ENCODE measurements at places on chromosomes 5 and 9.
A peak's percentile ranks its signal among the peaks of the same experiment; 100 is the strongest.

GRCh38 chr5:13215806-13216205, 728.7 kb downstream of the DNAH5 start:
- no peaks in the 10 kb centered on the region for H3K4me1 ChIP-seq
- H3K27ac ChIP-seq, result no peak overlapping the region
- no peak overlapping the region for H3K4me3 ChIP-seq
- no peaks in the 10 kb centered on the region for H3K36me3 ChIP-seq
- no peak for DNase-seq

- peak; percentile 53 for DNase-seq
- H3K4me3 ChIP-seq, result no peak overlapping the region
- peaks cover 23% of the 10 kb centered on the region for H3K4me1 ChIP-seq
- no peaks in the 10 kb centered on the region for H3K27me3 ChIP-seq
- H3K27ac ChIP-seq, result peak overlapping the region; percentile 92
Observed at GRCh38 chr9:70484232-70485130, 70.0 kb upstream of the KLF9 start.

GRCh38 chr9:89813482-89813881, 208.7 kb downstream of the GADD45G start:
- no peak for DNase-seq
- H3K36me3 ChIP-seq, result no peaks in the 10 kb centered on the region
- no peak overlapping the region for H3K27ac ChIP-seq
- H3K27me3 ChIP-seq, result no peaks in the 10 kb centered on the region
- H3K4me3 ChIP-seq, result no peak overlapping the region
- no peaks in the 10 kb centered on the region for H3K4me1 ChIP-seq

DNA sequence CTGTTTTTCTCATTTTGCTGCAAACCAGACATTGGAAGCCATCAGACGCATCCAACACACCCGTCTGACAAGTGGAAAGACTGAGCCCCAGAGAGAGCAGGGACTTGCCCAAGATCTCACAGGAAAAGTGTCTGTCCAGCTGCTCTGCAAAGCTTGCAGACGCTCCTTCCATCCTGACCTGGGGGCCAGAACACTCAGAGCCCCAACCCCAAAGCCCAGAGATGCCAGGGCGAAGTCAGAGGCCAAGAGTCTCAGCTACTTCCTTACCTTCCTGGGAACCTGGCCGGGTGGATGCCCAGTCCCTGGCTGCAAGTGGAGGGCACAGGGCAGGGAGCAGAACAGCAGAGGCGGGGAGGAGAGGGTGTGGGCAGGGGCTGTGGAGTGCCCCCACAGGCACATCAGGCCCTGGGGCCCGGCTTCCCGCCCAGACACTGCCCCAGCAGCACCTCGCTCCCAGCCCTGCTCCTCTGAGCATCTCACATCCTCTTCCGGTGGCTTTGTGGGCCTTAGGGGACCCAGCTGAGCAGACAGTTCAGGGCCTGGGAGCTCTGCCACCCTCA, 9.7 kb upstream of the RALGDS start:
- H3K27ac ChIP-seq, result no peak overlapping the region
- no peaks in the 10 kb centered on the region for H3K36me3 ChIP-seq
- H3K4me3 ChIP-seq, result no peak overlapping the region
- peaks cover 52% of the 10 kb centered on the region for H3K4me1 ChIP-seq
- no peaks in the 10 kb centered on the region for H3K27me3 ChIP-seq

Data from prostate gland (tissue), 2 donors.